IPS DF 6.9 (cell line): ENCODE measurements at places on chromosomes 4 and X.
A peak's percentile ranks its signal among the peaks of the same experiment; 100 is the strongest.

DNA sequence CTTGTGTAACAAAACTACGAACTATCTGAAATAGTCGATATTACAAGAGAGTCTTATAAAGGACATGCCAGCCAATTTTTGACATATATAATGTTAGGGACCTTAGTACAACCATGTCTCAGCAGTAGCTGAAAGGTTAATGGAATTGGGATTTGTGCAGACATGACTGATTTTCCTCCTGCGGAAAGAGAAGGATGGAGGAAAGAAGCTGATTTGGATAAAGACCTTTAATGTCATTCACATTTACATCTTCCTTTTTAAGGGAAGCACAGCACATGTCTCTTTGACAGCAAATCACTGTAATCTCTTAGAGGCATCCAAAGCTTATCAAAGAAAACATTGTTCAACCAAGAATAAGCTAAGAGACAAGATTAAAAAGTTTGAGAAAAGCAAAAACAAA is 1976.2 kb upstream of the IGFBP7 start:
- no peak for DNase-seq

DNA sequence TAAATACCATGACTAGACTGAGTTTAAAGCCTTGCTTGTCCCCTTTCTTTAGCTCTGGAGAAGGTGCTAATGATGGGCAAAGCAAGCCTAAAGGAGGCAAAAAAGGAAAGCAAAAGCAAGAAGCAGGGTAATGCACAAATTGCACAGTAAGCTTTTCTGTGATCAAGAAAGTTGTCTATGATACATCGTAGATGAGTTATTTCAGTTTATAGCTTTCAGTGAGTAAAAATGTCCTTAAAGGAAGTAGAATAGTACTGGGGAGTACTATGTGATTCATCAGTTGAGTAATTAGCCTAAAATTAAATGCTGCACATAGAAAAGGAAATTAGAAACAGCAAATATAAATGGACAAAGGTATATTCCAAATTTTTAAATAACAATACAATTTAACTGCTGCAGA is 50.2 kb upstream of the PDE5A start:
- DNase-seq: no peak

DNA sequence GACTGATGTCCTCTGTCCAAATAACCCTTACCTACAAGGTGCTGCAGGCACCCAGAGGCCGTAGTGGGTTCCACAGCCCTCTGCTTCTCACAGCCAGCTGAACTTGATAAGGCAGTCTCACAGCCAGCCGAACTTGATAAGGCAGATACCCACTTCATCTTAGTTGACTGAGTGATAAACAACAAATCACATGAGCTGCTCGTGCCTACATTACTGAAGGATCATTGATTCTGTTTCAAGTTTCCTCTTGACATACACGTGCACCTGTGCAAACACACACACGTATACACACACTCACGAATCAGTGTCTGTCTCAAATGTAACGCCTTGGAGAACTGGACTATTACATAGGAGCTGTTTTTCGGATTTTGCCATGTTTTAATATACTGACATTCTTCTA is 276.3 kb downstream of the DCTD start:
- no peak for DNase-seq

GRCh38 chrX:16429406-16429805 is 220.6 kb upstream of the S100G start:
- no peak for DNase-seq

DNA sequence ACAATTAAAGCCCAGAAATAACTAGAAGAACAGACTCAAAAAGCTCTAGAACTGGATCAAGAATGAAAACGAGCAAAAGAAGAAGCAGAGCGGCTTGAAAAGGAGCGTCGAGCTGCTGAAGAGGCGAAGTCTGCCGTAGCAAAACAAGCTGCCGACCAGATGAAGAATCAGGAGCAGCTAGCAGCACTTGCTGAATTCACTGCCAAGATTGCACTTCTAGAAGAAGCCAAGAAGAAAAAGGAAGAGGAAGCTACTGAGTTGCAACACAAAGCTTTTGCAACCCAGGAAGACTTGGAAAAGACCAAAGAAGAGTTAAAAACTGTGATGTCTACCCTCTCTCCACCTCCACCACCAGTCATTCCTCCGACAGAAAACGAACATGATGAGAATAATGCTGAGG is 56.1 kb upstream of the PPP4R3C start:
- DNase-seq: no peak

- DNase-seq: no peak
Measured at GRCh38 chrX:49184294-49185281, 1.6 kb downstream of the PRICKLE3 start.

DNA sequence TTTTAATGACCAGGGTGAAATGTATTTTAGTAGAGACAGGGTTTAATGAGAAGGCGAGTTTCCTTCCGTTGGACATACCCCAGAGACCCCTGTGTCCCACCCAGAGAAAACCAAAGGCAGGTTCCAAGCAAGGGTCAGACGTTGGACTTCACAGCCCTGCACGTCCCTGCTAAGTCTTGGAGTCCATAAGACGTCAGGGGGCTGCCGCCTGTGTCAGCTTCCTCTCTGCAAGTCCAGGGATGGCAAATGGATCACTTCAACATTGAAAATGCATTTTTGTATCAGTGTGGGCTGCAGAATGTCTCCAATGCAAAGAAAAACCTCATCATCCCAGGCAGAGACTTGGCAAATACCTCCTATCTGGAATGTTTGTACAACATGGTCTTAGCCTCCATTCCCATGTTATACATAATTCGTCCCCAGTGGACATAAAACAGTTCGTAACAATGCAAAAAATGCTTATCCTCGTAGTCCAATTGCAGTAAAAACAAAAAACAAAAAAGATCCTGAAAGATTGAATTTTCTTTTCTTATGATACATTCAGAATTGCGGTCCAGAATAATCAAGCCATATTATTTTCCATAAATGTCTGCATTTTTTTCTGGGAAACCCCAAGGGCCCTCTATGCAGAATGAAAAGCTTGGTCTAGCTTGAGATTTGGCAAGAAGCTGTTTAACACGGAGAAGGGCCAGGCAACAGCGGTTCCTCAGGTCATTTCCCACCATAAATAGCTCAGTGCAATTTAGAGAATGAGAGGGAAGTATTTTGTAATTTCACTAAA is 190.9 kb downstream of the SHOX start:
- no peak for DNase-seq

DNA sequence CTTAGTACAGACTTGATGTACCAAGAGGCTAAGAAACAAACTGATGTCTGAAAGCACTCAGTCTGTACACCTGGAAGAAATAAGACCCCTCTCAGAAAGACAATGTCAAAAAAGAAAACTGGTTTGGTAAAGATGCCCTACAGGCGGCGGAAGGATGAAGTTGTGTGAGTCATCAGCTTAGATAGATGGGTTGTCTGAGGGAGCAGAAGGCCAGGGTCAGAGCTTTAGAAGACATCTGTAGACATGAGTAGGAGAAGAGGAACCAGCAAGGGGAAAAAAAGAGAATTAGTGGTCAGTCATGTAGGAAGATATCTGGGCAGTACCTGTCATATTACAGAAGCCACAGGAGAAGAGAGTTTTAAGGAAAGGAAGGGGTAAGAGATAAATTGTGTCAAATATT is 8.3 kb downstream of the SRPX2 start:
- no peak for DNase-seq

DNA sequence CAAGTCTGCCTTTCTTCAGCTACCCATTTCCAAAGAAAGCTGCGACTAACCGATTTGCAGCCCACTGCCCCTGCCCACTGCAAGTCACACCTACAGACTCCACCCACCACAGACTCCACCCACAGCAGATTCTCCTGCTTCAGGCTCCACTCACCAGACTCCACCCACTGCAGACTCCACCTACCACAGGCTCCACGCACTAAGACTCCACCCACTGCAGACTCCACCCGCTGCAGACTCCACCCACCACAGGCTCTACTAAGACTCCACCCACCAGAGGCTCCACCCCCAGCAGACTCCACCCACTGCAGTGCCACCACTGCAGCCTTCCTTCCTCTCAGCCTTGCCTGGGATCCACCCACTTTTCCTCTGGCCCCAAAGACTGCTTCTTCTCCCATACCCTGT is 41.3 kb downstream of the ABLIM2 start:
- DNase-seq: peak; percentile 39

- DNase-seq: no peak
Measured at GRCh38 chr4:99847362-99847976, 30.8 kb downstream of the DAPP1 start.

- DNase-seq: no peak
Measured at GRCh38 chr4:118237531-118237930, 115.3 kb downstream of the PRSS12 start.

GRCh38 chrX:118727686-118728339 is 407 bp downstream of the IL13RA1 start:
- no peak for DNase-seq

DNA sequence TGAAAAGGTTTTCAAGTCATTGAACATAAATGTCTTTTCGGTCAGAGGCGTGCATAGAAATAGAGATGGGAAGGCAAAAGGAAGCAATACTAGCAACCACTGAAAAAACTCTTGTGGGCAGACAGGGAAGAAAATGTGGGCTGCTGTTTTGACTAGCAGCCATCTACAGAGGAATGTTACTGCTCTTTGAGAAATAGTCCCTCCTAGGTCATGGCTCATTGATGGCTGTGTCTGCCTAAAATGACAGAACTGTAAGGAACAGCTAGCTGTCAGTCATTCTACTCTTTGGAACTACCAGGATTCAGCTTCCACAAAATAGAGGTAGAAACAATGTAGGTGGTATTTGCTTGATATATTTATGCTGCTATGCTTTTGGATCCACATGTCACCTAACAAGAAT is 26.9 kb upstream of the TMPRSS11B start:
- DNase-seq: no peak

GRCh38 chr4:41142376-41143310 is 71.7 kb downstream of the APBB2 start:
- DNase-seq: no peak

GRCh38 chrX:153469811-153470410 is 465 bp downstream of the HAUS7 start:
- DNase-seq: no peak

GRCh38 chr4:165522050-165522449 is 143.2 kb downstream of the CPE start:
- no peak for DNase-seq

DNA sequence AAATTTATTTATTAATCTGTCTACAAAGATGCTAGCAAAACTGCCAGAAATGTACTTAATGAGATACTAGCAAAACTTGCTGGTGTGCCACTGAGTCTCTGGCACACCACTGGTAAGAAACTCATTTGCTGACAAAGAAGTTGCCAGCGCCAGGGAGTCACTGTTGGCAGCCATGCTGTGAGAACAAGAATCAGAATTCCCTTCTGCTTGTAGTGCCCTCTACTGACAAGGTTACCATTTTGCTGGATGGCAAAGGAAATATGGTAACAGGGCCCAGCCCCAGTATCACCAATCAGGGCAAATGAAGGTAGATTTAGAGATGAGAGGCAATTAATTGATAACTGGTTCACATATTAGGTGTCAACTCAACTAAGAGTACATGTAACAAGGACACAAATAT is 750.1 kb upstream of the ADGRL3 start:
- DNase-seq: no peak

DNA sequence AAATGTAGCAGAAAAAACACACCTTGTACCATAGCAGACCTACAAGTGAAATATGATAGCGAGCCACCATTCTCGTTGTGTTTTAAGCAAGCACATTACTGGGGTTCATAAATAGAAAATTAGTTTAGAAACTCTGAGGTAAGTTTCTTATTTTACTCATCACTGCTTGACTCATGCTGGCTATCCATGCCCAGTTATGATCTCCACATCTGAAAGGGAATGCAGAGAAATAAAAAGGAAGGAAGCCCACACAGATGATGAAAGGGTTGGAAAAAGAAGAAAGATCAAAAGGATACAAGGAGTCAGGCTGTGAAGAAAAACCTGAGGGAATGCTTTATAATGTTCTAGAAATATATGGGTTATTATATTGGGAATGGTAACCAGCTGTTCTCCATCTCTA is 54.5 kb downstream of the CAMK2D start:
- no peak for DNase-seq
